ENCODE measurements at places on chromosomes 12 and 14.

GRCh38 chr12:52130711-52131110 is 51.2 kb downstream of the SMIM41 start:
- DNase-seq, result no peak

DNA sequence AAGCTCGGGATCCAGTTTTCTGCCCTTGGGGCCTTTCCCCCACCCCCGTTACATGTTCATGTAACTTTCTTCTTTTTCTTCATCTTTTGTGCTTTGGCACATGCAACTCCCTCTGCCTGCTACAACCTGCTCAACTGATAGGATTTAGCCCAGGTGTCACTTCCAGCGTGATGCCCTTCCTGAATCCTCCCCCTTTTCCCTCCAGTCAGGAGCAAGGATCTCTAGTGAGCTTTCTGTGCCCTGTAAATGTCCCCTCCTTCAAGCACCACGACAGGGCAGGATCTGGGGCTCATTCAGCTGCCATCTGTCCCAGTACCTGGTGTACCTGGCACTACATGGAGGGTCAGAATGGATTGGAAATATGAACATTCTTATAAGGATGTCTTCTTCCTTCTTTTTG is 15.3 kb downstream of the PELI2 start:
- no peak for DNase-seq

DNA sequence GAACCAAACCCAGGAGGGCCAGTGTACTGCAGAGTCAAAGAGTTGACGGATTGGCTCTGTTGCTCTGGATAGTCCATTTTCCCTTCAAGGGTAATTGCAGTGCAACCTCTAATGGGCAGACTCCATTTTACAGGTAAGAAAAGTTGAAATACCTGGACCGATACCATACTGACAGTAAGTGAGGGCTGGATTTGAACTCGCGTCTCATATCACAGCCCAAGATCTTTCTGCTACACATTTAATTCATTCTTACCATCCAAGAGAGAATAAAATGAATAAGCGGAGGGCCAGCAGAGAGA is 356 bp upstream of the ZC3H14 start:
- DNase-seq, result no peak

GRCh38 chr12:94762259-94762942 is 112.0 kb upstream of the TMCC3 start:
- DNase-seq, result no peak

DNA sequence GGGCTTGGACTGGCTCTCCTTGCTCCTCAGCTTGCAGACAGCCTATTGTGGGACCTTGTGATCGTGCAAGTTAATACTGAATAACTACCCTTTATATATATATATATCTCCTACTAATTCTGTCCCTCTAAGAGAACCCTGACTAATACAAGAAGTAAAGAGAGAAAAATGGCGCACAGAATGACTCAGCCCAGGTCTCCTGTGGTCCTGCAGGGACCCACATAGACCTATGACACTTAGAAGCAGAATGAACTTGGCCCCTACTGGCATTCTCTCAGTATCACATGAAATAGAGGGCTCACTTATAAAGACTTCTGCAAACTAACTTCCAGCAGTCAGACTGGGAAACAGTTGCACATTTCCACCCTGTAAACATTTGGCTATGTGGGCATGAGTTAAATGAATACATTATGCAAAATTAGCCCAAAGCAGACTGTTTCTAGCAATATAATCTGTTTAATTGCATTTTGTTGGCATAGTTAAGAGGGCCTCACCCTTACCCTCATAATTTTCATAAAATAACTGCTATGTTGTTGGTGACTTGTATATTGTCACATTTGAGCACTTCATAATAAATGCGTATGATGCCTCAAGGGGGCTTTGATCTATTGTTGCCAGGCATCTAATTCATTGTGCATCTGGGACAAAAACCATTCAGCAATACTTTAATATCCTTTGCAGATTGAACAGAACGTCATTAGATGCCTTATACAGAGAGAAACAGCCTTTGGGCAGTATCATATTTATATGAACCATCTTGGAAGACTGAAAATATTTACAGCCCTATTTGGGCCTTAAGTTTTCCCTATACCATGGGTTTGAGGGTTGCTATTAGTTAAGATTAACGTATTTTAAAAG is 349.7 kb upstream of the DIO2 start:
- DNase-seq, result no peak

GRCh38 chr12:125470838-125471783 is 405.9 kb downstream of the AACS start:
- DNase-seq, result no peak

DNA sequence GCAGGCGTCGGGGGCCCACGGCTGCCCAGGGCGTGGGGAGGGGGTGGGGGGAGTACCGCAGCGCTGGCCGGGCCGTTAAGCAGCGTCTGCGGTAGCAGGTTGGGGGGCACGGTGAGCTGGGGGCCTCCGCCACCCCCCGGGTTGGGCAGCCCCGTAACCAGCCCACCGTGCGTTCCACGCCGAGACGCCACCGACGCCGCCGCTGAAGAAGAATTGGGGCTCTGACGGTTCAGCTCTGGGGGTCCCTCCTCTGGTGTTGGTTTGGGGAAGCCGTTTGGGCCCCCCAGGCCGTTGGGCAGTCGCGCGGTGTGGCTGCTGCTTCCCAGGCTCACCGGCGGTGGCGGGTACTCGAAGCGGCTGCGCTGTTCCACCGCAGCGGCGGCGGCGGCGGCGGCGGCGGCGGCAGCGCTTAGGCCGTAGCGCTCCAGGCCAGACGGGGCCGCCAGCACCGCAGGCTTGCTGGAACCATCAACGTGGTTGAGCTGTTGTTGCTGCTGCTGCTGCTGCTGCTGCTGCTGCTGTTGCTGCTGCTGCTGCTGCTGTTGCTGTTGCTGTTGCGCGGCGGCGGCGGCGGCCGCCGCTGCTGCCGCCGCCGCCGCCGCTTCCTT is 1.5 kb downstream of the IRF2BPL start:
- no peak for DNase-seq

DNA sequence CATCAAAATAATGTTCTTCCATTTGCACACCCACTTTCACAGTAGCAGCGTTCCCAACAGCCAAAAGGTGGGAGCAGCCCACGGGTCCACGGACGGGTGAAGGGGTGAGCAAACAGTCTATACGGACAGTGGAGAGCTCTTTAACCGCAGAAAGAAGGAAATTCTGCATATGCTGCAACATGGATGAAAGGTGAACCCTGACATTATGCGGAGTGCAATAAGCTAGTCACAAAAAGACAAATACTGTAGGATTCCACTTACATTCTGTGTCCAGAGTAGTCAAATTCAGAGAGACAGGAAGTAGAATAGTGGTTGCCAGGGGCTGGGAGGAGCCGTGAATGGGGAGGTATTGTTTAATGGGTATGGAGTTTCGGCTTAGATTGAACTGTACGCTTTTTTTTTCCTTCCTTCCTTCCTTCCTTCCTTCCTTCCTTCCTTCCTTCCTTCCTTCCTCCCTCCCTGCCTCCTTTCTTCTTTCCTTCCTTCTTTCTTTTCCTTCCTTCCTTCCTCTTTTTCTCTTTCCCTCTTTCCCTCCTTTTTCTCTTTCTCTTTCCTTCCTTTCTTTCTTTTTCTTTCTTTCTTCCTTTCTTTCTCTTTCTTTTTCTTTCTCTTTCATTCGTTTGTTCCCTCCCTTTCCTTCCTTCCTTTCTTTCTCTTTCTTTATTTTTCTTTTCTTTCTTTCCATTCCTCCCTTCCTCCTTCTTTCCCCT is 15.8 kb upstream of the ANKRD9 start:
- no peak for DNase-seq

- DNase-seq, result no peak
Observed at GRCh38 chr14:64721391-64721791, 17.2 kb downstream of the PLEKHG3 start.

DNA sequence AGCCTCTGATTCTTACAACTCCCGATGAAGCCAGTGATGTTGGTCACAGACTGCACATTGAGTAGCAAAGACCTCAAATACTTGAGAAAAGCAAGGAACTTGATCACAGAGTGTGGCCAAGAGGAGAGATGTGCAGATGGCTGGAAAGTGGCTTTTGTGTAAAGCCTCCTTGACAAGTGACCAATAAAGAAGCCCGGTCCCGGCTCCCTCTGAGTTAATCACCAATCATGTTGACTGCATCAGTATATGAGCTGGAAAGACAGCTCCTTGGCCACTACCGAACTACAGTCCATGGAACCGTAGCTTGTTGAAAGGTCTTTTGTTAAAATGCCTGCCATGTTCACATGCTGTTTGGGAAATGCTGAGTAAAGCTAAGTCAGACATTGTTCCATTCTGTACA is 23.7 kb upstream of the SERPINA6 start:
- no peak for DNase-seq

- DNase-seq, result no peak
Observed at GRCh38 chr14:104657101-104657524, 32.3 kb upstream of the INF2 start.

DNA sequence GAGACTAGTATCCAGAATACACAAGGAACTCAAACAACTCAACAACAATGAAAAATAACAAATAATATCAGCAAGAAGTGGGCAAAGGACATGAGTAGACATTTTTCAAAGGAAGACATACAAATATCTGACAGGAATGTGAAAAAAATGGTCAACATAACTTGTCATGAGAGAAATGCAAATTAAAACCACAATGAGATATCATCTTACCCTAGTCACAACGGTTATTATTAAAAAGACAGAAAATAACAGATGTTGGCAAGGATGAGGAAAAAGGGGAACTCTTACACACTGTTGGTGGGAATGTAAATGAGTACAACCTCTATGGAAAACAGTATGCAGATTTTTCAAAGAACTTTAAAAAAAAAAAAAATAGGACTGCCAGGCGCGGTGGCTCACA is 20.4 kb downstream of the VWF start:
- DNase-seq, result no peak

DNA sequence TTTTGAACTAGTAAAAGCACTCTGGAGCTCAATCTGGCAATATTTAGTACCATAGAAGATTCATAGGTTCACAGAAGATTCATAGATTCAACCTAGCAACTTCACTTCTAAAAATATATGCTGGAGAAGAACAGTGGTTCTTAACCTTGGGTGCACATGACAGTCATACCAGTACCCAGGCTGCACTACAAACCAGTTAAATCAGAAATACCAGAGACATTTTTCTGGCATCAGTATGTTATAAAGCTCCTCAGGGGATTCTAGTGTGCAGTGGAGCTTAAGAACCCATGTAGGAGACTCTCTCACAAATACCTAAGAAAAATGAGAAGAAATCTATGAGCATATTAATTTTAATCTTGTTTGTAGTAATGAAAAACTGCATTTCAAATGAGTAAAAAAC is 46.6 kb downstream of the CNTN1 start:
- DNase-seq, result no peak

- DNase-seq, result no peak
Observed at GRCh38 chr14:96264853-96265252, 8.8 kb downstream of the BDKRB1 start.

- DNase-seq, result no peak
Observed at GRCh38 chr14:90585106-90585505, 188.3 kb downstream of the CALM1 start.

DNA sequence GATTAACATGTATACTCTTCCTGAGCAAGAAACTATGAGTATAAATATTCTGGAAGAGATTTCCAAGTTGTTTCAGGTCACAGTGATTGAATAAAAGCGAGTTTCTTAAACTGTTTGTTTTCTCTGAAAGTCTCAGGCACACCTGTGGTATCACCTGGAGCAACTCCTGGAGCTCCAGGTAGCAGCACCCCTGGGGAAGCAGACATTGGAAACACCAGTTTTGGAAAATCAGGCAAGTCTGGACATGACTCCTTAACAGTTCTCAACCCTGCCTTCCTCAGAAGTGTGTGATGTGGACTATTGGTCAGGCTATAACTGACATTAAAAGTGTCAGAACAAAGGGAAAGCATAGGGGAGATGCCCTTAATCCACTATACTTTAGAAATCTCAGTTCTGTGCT is 217.6 kb upstream of the CNTN1 start:
- DNase-seq, result no peak

Measured in stimulated activated CD4-positive, alpha-beta T cell treated with anti-CD3 and anti-CD28 coated beads, Interleukin-2, amount 100 ng/mL, for 48 hours (primary cell).